Panc1 (cell line): ENCODE measurements at places on chromosomes 1 and 21.

GRCh38 chr1:2151252-2151651 is 43.3 kb downstream of the FAAP20 start:
- no peak for DNase-seq

GRCh38 chr1:154867064-154867825 is 2.8 kb downstream of the KCNN3 start:
- DNase-seq, result no peak

DNA sequence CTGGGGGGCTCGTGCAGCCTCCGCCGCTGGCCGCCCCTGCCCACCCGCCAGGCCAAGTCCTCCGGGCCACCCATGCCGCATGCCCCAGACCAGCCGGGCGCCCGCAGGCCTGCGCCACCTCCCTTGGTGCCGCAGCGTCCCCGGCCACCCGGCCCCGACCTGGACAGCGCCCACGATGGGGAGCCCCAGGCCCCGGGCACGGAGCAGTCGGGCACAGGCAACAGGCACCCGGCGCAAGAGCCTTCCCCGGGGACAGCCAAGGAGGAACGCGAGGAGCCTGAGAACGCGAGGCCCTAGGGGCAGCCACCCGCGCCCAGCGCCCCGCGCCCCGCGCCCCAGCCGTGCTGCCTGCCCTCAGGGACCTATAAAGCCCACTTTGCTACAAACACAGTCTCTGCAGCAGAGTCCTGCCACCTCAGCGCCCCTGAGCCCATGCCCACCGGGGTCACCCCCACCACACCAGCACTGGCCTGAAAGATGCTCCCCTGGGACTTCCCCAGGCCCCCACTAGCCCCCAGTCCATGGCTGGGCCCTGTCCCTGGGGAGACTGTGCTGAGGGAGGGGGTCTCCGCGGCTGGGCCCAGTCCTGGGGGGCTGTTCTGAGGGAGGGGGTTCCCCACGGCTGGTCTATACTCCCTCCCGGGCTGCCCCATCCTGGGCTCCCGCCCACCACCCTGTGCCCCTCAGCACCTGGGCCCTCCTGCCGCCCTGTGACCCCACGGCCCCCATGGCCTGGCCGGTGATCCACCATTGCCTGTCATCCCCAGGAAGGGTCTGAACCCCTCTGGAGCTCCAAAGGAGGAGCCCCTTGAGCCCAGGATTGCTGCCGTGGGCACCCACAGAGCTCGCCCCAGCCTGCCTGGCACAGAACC is 8.6 kb downstream of the TNFRSF18 start:
- DNase-seq, result no peak

- no peak for DNase-seq
Observed at GRCh38 chr1:165562571-165562970, 18.8 kb downstream of the LRRC52 start.

- no peak for DNase-seq
Observed at GRCh38 chr1:155305881-155306391, 2.7 kb upstream of the FDPS start.

- DNase-seq, result no peak
Observed at GRCh38 chr1:4485878-4486277, 168.5 kb upstream of the AJAP1 start.
